ENCODE measurements at places on chromosomes 11 and 22.

DNA sequence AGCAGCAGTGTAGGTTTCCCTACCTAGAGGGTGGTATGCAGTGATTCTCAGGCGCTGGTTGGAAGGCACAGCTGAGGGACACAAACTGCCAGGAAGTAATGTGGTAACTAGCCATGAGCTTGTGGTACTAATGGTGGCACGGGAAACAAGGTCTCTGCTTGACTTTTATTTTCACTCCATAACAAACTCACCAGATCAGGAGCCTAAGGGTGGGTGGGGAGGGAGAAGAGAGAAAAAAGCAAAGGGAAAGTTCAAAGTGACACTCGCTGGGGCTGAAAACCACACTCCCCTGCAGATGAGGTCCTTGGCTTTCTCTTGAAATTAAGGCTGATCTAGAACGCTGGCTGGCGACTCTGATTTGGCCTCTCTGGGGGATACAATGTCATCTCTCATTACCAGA, 22.0 kb downstream of the TRAF6 start:
- DNase-seq = no peak

DNA sequence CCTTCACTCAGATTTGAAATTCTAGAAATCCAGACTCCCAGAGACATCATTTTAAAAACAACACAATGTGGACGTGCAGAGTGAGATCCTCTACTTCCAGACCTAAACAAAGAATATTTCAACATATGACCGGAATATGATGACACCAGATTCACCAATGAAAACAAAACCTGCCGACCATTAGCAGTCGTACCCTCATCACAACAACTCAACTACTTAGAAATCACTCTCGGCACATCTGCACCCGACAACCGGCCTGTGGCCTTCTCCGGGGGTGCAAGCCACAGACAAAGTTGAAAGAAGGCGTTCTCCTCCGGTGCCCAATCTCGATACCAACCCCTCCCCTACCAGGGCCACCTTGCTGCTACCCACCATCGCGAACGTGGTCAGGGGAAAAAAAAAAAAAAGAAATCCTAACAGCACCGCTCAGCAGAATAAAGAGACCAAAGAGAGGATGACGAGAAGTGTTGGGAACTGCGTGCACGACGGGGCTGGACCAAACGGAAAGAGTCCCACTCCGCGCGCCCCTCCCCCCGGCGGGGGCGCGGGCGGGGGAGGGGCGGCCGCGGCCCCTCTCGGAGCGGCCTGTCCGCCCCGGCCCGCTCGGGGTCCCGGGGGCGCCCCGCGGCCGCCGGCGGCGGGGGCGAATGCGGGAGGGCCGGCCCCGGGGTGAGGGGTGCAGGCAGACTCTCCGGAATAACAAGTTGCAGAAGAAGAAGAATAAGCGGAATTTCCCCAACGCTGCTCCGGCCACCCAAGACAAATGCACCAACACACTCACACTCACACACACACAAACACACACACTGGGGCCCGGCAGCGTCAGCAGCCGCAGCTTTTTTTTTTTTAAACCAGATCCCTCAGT, 1.7 kb downstream of the PHF21A start:
- no peak for DNase-seq

DNA sequence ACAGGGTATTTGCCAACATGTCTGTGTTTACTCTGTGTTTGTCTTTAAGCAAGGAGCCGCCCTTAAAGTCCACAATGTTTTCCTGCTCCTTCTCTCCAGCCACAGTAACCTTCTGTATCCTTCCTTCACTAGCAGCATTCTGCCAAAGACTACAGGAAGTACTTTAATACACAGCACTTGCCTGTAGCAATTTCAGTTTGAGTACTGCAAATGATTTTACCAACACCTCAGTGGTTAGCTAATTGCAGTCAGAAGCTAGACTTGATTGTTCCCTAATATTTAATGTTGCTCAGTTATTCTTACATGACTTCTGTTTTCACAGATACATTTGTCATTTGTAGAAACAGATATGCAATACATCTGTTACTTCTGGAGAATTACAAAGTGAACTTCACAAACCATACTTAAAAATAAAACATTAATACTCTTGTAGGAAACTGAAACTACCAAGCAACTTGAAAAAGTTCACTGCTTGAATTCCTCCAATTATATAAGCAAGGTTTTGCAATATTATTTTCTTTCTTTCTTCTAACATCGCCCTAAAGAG, 69.1 kb downstream of the FCHSD2 start:
- DNase-seq = no peak

DNA sequence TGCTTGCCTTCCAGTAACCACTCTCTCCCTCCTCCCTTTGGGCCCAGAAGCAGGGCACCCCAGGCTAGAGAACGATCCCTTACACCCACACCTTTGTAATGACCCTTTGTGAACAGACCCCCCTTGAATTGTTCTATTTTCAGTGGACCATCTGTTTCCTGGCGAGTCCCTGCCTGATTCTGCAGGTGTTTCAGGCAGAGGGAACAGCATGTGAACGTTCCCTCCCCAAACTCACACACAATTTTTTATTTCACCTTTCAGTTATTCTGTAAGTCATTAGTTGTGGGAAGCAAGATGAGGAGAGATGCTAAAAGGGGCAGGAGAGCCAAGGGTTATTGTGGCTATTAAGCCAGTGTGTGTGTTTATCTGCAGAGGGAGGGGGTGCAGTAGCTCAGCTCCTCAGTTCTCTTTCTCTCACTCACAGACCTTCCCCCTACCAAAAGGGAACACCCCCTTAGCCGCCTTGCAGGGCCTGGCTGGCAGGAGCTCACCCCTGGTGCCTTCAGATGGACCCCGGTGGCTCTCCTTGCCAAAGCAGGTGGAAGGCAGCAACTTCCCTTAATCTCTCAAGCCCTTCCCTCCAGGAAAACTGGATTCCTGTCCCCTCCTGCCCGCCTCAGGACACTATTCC, 64.8 kb upstream of the SPON1 start:
- no peak for DNase-seq

- DNase-seq = no peak
These were observed 6.4 kb downstream of the MUC5AC start for GRCh38 chr11:1163911-1164735.

GRCh38 chr11:60769273-60769672, 12.6 kb downstream of the MS4A15 start:
- DNase-seq = no peak

DNA sequence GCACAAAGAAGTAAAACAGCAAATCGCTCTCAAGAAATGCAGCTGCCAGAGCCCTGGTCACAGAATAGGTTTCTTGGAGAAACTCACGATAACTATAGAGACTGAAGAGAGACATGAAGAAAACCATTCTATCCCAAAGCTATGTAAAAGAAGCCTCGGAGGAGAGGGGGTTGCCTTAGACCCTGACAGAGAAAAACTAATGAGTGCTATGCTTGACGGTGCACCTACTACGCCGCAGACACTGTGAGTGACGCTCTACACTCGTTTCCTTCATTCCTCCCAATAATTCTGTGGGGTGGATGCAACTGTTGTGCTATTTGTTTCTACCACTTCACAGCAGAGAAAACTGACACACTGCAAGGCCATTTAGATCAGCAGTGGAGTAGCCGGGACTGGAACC, 121.8 kb downstream of the ETS1 start:
- no peak for DNase-seq

DNA sequence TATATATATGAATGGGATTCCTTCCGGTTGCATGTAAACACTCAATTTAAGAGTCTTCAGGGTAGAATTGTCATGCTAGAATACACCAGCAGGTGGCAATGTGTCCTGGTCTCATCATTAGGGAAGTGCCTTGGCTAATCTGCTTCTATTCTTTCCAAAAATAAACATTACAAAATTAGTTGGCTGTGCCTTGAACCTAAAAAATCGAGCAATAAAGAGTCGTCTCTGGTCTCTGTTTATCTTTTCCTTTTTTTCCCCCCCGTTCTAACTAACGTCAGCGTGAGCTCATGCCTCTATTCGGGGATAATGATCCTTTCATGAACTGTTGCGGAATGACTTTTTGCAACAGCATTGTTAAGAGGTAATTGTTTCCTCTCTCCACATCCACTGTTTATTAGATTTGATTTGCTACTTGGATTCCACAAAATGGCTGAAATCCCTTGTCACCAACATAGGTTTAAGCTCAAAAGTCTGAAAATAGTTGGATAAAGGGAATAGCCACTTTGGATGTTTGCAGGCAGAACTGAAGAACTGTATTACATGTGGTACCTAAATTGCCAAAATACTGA, 1.2 kb upstream of the ARHGEF12 start:
- DNase-seq = no peak

DNA sequence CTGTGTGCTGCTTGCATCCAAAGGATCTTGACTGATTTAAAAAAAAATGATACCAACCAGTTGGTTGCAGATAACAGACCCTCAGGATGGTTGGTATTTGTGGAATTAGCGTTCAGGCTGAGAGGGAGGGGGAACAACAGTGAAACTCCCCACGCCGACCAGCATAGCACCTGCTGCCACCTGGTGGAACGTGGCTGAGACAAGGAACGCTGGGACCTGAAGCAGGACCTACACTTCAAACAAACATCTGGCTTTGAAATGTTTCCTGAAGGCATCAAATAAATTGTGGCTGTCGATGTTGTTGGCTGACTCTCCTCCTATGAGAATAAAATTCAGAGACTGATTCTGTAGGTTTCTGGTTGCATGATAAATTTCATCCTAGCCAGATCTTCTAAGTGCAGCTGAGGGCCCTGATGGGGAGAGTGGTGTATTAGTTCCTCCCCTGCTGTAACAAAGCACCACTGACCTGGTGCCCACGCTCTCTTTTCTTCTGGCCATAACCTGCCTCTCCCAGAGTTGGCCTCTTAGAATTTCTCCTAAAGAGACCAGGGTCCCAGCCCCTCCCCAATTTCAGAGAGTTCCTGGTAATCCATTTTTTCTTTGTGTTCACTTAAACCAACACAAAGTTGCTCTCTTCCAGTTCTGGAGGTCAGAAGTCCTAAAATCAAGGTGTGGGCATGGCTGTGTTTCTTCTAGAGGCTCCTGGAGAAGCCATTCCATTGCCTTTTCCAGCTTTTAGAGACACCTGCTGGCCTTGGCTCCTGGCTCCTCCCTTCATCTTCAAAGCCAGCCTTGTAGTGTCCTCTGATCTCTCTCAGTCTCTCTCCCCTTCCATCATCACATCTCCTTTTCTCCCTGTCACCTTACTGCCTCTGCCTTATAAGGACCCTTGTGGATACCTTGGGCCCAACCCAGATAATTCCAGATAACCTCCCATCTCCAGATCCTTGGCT, 17.3 kb downstream of the APOL2 start:
- no peak for DNase-seq

DNA sequence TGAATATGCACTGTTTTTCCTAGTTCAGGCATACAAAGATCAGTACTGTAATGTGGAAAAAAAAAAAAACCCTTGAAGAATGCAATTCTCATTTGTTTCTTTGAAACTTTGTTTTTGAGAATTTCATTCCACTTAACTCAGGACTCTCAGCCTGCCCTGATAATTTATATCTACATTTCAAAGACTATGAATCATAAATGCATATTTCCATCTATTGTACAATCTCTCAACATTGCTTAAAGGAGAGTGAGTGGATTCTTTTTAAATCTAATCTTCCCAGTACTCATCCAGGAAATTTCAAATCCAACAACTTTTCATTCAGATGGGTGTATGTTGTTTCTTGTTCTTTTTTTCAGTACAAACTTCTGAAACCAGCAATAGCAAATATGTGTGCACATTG, 322.2 kb upstream of the DDI1 start:
- no peak for DNase-seq

- no peak for DNase-seq
These were observed 752.7 kb downstream of the KCNA4 start for GRCh38 chr11:29263971-29264682.

- DNase-seq = no peak
These were observed 24.0 kb downstream of the TBX1 start for GRCh38 chr22:19784384-19785175.

- no peak for DNase-seq
These were observed 1.6 kb downstream of the OR56B1 start for GRCh38 chr11:5737670-5738392.

DNA sequence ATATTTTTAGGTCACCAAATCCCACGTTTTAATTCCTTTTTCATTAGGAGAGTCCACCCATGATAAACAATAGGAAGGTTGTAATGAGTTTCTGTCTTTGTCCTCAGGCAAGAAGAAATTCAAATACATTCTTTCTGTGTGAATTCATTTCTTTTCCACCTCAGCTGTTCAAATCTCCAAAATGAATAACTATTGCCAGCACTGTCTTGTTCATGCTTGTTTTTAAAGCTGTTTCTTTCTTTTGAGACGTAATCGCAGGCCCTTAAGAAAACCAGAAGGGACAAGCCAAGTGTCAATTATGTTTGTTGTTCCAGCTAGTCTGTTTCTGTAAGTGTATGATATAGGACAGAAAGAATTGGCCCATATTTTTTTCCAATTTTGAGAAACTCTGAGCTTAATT, 20.2 kb downstream of the MMP27 start:
- DNase-seq = no peak
